Urinary bladder (tissue), 4 donors: ENCODE measurements at places on chromosomes 7 and 10. TPM values are rescaled to one million over a fixed set of nuclear protein-coding genes. Genes with fewer than 3 reads are reported as not detected.

- DNase-seq = no peak
Observed at GRCh38 chr7:227926-228325, 35.6 kb downstream of the FAM20C start.

DNA sequence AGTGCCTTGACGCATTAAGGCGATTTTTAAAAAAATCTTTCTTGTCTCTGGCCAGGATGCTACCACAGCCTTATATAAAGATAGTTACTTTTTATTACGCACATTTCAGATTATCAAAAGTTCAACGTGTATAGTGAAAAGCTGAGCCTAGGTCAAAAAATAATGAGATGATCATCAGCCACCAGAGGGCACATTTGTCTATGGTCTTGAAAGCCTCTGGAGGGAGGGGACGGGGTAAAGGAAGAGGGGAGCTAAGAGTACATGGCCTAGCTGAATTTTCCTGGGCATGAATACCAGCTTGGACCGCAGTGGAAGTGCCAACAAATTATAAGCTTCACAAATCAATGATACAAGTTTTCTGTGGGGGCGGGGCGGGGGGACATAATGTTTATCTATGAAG lies 285.9 kb upstream of the SMIM30 start:
- DNase-seq = no peak

- DNase-seq = no peak
Observed at GRCh38 chr7:148883266-148884048, 634 bp downstream of the EZH2 start.

Gene DMBT1
- total RNA-seq = 0.48 TPM
